Activated CD4-positive, alpha-beta T cell treated with anti-CD3 and anti-CD28 coated beads, Interleukin-2, Interleukin-6, amounts not matched to agents 100 ng/mL and 50 ng/mL, durations not matched to agents 16 hours and 8 hours (primary cell): ENCODE measurements at places on chromosomes 5 and 9.

- DNase-seq = no peak
Observed at GRCh38 chr5:117487556-117487955, 912.9 kb upstream of the SEMA6A start.

GRCh38 chr5:31283326-31283725 lies 89.8 kb downstream of the CDH6 start:
- no peak for DNase-seq

GRCh38 chr5:176466245-176466871 lies 18.2 kb downstream of the FAF2 start:
- no peak for DNase-seq

DNA sequence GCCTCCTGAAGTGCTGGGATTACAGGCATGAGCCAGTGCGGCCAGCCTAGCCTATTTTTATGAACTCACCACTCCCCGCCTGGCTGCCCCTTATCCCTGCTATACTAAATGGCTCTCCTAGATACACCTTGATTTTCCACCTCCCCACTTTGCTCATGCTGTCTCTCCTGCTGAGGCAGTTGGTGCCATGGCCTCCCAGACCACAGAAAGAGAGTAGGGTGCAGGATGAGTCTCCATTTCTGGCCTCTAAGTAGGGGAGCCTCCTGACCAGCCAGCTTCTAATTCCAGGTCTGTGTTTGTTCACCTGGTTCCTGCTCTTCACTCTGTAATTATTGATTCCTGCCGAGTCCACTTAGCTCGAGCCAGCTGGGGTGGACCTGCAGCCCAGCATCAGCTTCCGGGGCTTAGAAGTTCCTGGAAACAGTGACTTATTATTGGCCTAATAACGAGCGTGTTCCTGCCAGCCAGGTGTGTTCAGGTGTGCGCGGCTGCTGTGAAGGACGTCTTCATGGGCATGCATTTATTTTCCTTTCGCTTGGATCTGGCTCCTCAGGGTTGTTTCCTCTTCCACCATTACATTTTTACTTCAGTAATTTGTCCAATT lies 34.0 kb downstream of the ZNF618 start:
- no peak for DNase-seq

DNA sequence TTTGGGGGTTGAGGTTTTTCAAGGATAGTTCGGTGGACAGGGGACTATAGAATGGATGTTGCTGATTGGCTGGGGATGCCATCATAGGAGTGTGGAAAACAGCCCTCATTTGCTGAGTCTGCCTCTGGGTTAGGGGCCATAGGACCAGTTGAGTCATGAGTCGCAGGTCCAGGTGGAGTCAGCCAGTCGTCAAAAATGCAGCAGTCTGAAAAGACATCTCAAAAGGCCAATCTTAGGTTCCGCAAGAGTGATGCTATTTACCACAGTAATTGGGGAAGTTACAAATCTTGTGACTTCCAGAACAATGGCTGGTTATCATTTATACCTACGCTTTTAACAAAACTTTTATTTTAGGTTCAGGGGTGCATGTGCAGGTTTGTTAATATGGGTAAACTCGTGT lies 276.0 kb upstream of the DMRT1 start:
- no peak for DNase-seq
